ENCODE measurements at places on chromosomes 7 and 10.
A peak's percentile ranks its signal among the peaks of the same experiment; 100 is the strongest.

- no peak for DNase-seq
These were observed 5.2 kb downstream of the ADAP1 start for GRCh38 chr7:949021-949934.

DNA sequence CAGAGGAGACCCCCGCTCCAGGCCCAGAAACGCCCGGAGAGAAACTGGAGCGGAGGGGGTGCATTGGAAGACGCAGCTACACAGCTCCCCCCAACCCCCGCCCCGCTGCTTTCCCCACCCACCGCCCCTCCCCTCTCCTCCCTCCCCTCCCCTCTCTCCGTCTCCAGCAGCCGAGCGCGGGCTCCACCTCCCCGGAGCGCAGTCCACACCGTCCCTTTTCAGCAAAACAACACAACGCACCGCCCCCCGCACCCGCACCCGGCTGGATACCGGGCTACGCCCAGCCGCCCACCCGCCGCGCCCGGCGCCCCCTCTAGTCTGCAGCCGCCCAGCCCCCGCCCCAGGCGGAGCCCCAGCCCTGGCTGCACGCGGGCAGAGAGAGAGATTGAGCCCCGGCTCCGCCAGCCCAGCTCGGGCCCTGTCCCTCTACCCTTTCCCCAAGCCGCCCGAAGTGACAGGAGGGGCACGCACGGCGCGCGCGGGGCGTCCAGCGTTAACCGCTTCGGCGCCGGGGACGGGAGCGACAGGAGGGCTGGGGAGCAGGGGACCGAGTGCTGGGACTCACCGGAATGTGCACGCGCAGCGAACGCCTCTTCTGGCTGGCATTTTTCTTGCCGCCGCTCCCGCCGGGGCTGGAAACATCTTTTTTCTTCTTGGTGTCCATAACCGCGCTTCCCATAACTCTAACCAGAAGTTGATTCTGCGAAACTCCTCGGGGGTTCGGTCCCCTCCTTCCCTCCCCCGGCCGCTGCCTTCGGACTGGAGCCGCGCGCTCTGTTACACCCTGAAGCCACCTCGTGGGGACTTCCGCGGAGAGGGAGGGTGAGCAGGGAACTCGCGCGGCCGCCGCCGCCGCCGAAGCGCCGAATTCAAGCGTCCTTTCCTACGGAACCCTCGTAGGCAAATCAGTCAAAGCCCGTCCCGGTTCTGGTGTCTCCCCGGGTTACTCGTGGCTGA, 695 bp downstream of the PRKAG2 start:
- peak; percentile 70 for DNase-seq

GRCh38 chr10:77036993-77037734, 600.4 kb downstream of the KCNMA1 start:
- DNase-seq = peak; percentile 38

DNA sequence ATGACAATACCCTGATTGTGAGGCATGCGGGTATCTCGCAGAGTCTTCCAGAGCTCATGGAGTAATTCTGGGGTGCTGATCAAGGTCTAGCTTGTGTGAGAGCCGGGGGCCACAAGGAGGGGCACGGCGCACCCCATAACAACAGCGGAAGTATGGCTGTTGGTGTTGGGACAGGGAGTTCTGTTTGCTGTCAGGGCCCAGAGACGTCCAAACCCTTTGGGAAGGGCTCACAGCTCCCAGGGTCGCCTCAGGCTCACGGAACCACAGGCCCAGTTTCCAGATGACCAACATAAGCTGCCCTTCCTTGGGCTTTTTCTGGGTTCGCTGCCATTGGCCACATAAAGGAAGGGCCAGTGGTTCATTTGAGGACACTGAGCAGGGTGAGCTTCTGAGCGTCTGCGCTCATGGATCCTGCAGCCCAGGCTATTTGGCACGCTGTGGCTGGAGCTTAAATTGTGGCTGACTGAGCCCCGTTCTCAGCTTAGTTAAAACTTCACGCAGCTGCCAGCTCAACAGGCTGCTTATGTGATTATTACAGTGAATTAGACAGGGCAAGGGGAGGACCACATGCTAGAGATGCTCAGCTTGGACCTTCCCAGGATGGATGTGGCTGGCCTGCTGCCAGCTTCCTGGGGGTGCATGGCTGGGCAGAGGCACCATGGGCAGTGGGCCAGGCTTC, 92.3 kb downstream of the DNAJB6 start:
- no peak for DNase-seq

DNA sequence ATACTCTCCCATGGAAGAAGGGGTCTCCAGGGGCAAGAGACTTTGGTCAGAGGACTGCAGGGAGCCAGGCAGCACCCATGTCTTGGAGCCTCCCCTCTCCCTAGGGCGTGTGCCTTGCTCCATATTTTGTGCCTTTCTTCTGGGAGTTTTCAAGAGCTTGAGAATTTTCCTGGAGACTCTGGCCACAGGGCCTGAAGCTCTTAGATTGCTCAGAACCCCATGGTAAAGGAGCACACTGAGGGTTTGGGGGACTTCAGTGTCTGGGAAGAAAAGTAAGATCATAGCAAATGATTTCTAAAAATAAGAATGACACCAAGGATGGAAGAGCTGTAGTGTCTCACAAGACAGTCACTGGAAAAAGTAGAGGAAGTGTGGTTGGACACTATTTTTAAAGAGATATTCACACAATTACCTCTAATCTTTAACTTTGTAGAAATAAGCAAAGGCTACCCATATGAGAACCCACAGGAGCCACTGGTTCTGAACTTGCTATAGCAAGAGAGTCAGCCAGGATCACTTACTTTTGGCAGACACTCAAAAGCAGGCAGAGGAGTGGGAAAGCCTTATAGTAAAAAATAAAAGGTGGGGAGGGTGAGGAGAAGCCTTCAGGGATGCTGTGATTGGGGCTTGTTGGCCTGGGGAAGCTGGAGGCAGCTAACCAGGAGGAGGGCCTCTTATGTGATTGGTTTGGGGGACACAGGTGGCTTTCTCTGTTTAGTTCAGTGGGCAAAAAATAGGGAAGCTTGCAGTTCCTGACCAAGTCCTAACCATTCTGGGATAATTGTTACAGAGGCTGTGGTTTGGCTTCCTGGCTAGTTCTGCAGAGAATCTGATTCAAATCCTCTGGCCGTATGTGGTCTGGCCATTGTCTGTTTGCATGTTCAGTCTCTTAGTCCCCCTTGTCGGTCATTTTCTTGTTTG, 5.1 kb upstream of the CSGALNACT2 start:
- peak; percentile 83 for DNase-seq

DNA sequence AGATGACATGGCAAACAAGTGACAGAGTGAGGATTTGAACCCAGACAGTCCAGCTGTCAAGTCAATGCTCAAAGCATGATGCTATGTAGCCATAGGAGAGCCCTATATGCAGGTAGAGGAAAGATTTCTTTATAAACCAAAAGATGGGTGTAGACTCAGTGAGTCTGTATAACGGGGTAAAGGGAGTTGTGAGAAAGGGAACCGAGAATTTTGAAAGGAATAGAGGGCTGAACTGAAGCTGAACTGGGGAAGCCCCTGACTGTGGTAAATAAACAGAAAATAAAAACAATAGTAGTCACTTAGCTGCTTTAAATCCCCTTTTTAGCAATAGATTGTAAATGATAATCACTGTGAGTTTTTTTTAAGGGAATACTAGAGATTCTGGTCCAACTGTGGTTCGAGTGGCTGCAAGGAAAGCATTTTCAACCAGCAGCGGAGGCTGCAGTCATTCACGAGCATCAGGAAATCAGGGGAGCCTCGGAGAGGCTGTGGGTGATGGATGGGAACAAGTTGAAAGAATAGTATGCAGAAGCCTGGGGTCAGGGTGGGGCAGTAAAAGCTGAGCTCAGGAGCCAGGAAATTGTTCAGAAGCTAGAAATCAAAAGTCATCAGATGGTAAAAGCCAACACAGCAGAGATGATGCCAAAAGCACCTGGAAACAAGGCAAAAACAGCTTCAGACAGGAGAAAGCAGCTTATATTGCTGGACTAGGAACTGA, 393.5 kb downstream of the GFRA1 start:
- no peak for DNase-seq

- DNase-seq = no peak
These were observed 123.4 kb upstream of the BTBD16 start for GRCh38 chr10:122147663-122148062.

DNA sequence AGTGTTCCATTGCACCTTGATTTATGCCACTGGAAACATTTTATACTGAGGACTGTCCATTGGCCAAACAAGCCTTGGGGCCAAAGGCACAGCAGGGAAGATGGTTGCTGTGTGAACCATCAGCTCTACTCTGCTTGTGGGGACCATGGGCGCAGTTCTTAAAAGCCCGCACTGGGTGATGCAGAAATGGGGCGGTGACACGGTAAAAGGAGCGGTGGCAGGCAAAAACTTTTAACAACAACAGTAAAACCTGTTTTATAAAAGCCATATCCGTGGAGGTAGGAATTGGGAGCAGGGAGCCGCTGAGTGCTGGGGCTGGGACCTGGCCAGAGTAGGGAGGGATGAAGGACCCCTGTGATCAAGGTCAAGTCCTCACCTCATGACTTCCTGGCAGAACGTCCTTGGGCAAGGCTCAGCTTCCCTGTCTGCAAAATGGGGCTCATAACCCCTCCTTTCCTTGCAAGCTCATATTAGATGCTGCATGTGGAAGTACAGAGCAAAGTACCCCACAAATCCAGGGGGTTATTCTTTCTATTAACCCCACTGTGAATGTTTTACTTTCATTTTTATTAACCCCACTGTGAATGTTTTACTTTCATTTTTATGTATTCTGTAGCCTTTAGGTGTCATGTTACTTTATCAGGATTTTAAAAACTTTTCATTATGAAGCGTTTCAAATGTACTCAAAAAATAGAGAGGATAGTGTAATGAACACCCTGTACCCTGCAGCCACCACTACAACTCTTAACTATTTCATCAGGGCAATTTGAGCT, 78.3 kb downstream of the GRK5 start:
- DNase-seq = no peak

Data from inflammatory macrophage treated with lipopolysaccharide for 1 hour (primary cell).